Amygdala (tissue), 56 donors: ENCODE measurements at places on chromosomes 3 and 15.

- DNase-seq: no peak
Measured at GRCh38 chr3:32551087-32551486, 19.6 kb downstream of the DYNC1LI1 start.

DNA sequence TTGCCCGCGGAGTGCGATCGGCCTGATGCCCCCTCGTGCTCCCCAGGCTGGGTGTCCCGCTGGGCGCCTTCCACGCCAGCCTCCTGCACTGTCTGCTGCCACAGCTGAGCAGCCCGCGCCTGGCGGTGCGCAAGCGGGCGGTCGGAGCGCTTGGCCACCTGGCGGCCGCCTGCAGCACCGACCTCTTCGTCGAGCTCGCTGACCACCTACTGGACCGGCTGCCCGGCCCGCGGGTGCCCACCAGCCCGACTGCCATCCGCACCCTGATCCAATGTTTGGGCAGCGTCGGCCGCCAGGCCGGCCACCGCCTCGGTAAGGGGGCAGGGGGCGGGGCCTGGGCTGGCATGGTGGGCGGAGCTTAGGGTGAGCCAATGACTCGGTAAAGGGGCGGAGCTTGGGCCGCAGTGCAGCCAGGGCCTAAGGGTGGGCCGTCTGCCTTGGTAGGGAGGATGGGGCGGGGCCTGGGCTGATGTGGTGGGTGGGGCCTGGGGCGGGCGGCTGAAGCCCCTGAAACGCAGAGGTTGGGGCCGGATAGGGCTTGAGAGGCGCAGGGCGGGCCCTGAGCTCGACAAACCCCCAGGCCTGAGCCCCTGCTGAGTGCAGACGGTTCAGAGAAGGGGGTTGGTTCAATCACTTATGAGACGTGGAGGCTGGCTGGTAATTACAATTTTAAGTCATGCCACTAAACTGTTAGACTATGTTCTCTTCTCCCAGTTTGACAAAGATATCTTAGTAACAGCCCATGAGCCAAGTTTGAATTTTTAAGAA, 13.7 kb downstream of the CAND2 start:
- peak; percentile 87 for DNase-seq

DNA sequence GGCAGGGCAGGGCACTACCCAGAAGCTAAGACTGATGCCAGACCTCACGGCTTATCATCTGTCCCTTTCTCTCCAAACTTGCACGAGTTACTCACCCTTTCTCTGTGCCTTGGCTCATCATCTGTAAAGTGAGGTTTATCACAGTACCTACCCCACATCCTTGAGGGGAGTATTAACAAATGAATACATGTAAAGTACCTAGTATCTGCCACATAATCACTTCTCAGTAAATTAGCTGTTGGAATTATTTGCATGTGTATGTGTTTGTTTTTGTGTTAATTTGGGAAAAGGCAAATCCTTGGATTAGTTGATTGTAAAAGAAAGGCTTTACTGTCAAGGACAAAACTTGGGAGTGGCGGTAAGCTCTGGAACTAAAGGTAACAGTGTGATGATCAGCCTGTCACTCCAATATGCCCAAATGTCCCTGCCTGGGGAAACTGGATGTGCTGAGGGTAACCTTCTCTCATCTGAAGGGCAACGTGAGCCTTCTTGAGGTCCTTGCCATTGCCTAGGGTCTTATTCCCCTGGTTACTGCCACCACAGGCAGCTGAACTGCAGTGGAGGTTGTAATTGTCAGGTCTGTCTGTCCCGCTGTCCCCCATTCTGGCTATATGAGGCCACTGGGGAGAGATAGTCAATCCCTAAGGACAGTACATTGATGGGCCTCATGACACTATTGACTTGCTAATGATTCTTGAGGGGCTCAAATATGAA, 269.4 kb downstream of the CLSTN2 start:
- no peak for DNase-seq

- no peak for DNase-seq
Measured at GRCh38 chr3:127456471-127457093, 134.0 kb downstream of the TPRA1 start.

- DNase-seq: no peak
Measured at GRCh38 chr15:74781431-74782258, at the start of gene CSK. Gene CSK, plus strand, starts transcription at chr15:74782080. Its CDS starts 16,218 bp downstream, at chr15:74798298.

DNA sequence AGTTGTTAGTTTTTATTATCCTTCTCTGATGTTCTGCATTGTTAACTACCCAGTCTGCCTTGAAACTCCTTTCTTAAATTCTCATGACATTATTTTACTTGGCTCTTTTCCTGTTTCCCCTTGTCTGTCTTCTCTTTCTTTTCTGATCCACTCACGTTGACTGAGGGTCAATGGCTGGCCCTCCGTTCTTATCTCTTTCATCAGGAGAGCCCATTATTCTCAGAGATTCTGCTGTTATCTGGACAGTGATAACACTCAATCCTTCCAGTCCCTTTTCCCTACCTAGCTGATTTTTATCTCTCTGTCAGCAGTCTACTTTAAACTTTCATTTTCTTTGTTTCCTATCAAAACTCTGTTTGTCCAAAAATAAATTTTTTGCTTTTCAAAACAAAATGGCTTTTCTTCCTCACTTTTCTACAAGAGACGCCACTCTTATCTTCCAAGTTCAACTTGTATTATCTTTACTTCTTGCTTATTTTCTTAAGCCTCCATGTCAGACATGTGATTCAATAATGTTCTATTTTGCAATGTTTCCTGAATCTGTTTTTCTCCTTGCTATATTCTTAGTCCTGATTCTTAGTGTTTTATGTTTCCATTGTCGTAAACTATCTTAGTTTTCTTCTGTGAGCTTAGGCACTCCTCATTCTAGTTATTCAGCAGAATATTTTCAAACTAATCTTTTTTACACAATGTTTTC, 120.2 kb downstream of the NEDD4 start:
- DNase-seq: no peak

DNA sequence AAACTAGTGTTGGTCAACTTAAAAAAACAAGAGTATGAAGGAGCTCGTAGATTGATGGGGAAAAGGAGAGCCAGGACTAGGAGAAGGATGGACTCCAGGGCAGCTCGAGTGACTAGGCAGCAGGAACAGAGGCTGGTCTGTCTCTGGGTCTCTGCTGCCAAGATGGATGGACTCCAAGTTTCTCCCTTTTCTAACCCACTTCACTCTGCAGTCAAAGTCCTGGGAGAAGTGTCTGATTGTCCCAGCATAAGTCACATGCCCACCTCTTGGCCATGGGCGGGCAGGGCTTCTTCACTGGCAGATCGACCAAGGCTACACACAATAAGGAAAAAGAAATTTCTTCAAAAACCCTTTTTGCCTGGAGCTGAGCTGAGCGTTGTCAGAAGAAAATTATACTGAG, 9.2 kb upstream of the EPB42 start:
- peak; percentile 34 for DNase-seq
